ENCODE measurements at places on chromosomes 13 and 19.

GRCh38 chr13:20824762-20825476, 51.2 kb upstream of the EEF1AKMT1 start:
- no peak for DNase-seq

DNA sequence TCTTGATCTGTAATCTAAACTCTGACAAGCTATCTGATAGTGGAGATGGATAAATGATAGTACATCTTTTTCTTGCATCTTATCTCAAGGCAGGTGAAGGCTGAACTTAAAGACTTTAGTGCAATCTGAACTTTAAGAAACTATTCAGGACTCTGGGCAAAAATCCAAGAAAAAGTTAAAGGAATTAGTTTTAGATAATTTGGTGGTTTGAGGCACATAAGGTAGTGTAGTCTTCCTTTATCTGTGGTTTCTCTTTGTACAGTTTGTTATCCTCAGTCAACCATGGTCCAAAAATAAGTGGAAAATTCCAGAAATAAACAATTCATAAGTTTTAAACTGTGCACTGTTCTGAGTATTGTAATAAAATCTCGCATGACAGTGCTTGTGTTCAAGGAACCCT, 172.9 kb downstream of the UGGT2 start:
- no peak for DNase-seq

DNA sequence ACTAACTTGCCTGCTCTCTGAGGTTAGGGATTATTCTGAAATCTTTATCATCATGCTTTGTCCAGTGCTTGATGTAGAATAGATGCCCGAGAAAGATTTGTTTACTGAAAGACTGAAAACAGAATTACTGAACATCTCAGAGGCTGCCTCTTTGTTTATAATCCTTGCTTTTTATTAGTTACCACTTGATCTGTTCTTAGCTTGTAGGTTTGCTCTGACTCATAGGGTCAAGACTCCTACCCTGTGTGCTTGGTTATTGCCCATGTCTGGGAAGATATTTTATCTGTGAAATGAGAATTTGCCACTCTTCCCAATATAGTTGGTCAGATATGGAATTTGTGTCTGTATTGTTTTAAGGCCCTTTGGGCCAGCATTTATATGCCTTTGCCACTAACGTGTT, 675.3 kb downstream of the DIAPH3 start:
- no peak for DNase-seq

GRCh38 chr13:95387733-95388207, 86.5 kb upstream of the ABCC4 start:
- no peak for DNase-seq

- DNase-seq, result no peak
These were observed 1458.0 kb downstream of the OLFM4 start for GRCh38 chr13:54486421-54487166.

- no peak for DNase-seq
These were observed 39.0 kb downstream of the RCBTB2 start for GRCh38 chr13:48493851-48494250.

GRCh38 chr19:28436320-28436719, 776.6 kb downstream of the UQCRFS1 start:
- DNase-seq, result no peak

DNA sequence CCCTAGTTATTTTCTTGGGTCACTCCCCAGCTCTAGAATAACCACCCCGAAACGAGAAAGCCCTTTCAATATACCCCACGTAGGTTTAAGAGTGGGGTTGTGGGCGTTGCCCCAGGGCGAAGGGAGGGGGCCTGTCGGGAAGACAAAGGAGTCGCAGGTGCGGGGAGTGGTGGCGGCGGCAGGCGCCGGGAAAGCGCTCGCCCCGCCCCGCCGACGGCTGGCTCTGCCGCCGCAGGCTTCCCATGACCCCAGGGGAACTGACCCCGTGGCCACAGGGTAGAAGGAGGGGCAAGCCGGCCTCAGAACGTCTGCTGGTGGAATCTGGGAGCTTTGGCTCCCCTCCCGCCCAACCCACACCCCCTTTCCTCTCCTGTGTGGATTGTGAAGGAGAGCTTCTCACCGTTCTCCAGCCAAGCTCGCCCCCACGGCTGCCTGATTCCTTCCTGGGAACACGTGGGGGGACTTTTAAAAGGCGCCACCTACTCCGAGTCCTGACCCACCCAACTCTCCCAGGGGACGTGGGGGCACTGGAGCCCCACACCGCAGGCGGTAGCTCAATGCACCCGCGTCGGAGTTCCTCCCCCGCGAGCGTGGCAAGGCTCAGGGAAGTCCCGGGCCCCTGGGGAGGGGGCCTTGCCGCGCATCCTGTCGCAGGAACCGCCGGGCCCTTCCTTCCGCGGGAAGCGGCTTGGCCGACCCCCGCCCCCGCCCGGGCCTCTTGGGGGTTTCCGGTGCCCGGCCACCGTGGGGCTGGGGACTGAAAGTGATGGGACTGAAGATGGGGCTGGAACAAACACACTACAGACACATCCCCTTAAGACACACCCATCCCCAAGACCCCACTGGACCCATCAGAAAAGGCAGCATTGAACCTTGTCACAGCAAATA, 5.5 kb downstream of the IER2 start:
- DNase-seq, result no peak

- DNase-seq, result no peak
These were observed 47.5 kb downstream of the OXGR1 start for GRCh38 chr13:96946709-96947311.

DNA sequence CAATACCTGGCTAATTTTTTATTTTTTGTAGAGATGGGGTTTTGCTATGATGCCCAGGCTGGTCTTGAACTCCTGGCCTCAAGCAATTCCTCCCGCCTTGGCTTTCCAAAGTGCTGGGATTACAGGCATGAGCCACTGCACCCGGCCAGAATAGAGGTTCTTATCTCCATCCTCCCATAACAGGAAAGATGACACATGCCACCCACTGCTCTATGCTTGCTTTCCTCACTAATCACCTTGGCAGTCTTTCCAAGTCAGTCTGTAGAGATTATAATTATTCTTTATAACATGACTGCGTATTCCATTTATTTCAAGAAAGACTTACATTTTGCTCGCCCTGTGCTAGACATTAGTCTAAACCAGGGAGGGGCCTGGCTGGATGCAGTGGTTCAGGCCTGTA, 6.7 kb downstream of the VAV1 start:
- no peak for DNase-seq

GRCh38 chr13:49864509-49864908, 71.6 kb downstream of the SPRYD7 start:
- DNase-seq, result no peak

DNA sequence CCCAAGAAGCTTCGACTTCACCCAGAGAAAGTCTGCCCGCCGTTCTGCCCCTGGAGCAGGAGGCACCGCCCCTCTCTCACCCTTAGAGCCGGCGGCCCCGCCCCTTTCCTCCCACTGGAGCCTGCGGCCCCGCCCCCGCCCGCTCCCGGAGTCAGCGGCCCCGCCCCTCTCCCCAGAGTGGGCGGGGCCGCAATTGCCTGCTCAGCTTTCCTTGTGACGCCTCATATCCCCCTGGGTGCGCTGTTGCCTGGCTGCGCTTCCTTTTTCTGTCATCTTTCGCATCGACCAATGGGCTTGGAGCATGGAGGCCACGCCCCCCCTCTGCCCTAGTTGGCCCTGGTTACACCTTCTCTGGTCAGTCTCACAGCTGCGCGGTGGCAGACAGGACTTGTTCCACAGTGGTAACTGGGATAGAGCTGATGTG, 38.2 kb upstream of the ZNF492 start:
- no peak for DNase-seq

DNA sequence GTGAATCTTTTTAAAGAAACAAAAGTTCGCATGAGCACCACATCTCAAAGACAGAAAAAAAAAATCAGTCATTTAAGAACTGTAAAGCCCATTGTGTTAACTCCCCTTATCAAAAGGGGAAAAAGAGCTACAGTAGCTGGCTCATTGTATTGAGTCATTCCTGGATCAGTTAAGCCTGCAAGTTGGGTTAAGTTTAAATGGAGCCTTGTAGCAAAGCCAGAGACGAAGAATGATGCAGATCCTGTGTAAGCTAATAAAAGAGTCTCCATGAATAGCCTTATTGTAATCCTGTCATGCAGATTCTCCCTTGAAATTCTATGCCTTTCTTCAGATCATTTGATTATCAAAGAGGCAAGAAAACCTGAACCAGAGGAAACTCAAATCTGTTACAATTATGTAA, 83.8 kb downstream of the CRYL1 start:
- DNase-seq, result peak; percentile 84

DNA sequence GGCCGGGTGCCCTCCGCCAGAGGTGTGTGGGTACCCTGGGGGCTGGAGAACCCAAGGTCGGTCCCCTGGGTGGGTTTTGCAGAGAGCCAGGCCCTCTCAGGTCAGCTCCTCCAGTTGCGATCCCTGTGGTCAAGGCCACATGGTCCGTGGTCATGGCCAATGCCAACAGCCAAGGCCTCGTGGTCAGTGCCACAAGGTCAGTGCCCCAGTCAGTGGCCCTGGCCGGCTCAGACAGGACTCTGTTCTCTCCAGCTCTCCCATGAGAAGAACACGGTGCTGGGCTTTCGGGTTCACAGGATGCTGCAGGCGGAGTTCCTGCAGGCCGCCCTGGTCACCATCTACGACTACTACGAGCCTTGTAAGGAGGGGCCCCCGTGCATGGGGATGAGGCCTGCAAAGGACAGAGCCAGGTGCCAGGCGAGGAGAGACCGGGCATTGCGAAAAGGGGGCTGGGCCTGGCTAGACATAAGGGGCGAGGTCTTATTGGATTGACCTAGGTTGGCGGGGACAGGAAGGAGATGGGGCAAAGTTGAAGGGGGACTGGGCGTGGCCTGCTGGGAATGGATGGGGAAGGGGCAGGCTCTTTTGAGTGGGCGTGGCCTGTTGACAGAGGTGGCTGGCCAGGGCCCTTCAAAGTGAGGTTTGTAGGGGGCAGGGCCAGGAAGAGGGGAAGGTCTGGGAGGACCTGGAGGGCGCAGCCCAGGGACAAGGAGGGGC, 15.2 kb upstream of the SHFL start:
- DNase-seq, result no peak

- no peak for DNase-seq
These were observed 8.5 kb downstream of the DNAJC15 start for GRCh38 chr13:43031881-43032280.

- no peak for DNase-seq
These were observed 752.1 kb upstream of the PCDH20 start for GRCh38 chr13:62167650-62168172.

- no peak for DNase-seq
These were observed 378.3 kb downstream of the GPC5 start for GRCh38 chr13:91776611-91777193.

- DNase-seq, result no peak
These were observed 32.2 kb downstream of the ZNF557 start for GRCh38 chr19:7101498-7102253.

DNA sequence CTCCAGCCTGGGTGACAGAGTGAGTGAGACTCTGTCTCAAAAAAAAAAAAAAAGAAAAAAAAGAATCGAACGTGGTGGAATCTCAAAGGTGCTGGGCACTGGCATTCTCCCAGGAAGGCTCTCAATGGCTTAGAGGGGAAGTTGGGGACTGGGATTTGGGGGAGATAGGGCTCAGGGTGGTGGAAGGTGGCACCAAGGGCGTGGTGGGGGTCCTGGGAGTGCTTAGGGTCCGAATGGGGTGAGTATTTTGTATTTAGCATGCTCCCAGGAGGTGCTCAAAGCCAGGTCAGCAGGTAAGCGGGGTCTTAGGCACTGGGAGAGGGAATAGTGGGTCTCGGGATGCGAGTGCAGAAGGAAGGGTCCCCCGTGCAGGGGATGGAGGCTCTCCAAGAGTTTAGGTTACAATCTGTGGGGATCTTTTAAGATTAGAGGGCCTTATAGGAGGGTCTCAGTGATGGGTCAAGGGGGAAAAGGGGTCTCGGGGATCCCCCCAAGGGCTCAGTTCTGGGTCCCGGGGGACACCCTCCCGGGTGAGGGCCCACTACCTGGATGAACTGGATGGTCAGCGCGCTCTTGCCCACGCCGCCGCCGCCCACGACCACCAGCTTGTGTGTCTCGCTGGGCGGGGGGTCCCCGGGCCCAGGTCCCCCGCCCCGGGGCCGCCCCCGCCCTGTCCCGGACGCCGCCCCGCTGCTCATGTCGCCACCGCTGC, 386 bp downstream of the RRAS start:
- no peak for DNase-seq

GRCh38 chr13:34967851-34968562, 25.9 kb downstream of the NBEA start:
- peak; percentile 26 for DNase-seq

- no peak for DNase-seq
These were observed 20.6 kb downstream of the FREM2 start for GRCh38 chr13:38707460-38707859.

- peak; percentile 33 for DNase-seq
These were observed 12.0 kb downstream of the WDR88 start for GRCh38 chr19:33143897-33144405.

DNA sequence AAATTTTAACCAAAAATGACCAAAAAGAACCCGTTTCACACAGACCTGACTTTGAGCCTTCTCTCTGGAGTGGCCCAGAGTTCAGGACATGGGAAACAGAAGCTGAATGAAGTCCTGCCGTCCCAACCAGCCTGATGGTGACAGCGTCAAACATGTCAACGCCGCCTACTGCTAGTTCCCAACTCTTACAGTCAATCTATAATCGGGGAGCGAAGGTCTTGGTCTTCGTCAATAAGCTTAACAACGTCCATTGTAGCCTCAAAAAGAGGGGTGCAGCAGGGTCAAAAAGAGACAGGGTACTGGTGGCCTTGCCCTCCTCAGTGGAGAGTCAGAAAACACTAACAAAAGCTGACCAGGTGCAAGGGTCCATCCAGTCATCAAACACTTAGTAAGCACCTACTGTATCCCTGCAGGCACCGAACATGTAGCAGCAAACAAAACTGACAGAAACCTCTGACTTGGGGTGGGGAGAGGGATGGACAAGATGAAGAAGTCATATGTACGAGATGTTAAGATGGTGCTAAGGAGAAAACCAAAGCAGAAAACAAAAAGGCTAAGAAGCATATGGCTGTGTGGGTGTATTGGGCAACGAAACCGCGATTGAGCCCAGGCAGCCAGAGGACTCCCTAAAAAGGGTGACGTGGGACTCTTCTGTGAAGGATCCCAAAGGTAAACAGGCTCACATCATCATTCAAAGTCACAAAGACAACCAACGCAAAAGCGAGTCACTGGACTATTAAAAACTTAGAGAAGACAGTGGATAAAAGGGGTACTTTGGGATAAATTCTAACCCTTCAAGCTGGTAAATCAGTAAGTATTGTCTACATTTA, 12.0 kb downstream of the MLLT1 start:
- DNase-seq, result no peak
